ENCODE measurements at places on chromosomes 16 and 17.

- no peak for DNase-seq
These were observed 17.9 kb upstream of the ZFHX3 start for GRCh38 chr16:73065632-73066330.

- DNase-seq, result no peak
These were observed 1.7 kb downstream of the RPH3AL start for GRCh38 chr17:350706-351448.

- no peak for DNase-seq
These were observed 45.4 kb downstream of the SEC14L1 start for GRCh38 chr17:77186141-77186604.

DNA sequence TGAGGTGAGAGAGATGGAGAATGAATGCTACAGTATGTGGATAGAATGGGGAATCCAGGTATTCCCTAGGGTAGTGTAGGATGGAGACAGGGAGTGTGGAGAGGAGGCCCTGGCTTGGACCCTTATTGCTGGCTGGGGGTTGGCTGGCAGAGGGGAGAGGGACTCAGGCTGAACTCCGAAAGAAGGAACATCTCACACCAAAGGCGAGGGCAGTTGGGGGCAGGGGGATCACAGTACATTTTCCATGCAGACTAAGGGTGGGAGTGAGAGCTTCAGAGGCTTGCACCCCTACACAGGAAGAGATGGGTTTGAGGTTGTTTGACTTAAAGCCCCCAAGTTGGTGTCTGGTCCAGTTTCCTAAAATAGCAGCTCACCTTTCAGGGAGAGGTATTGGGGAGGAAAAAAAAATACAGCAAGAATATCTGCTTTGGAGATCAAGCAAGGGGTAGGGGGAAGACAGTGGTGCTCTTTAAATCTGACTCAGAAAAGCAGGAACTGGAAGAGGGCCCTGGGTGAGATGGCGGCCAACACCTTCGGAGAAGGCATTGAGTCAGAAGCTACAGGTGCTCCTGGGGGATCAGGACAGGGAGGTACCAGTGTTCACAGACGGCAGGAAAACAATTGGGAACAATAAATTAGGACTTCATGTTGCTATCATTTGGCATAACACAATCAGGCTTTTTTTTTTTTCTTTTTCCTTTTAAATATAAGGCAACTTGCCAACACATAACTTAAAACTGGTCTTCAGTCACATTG is 12.4 kb downstream of the TRAF4 start:
- DNase-seq, result no peak

DNA sequence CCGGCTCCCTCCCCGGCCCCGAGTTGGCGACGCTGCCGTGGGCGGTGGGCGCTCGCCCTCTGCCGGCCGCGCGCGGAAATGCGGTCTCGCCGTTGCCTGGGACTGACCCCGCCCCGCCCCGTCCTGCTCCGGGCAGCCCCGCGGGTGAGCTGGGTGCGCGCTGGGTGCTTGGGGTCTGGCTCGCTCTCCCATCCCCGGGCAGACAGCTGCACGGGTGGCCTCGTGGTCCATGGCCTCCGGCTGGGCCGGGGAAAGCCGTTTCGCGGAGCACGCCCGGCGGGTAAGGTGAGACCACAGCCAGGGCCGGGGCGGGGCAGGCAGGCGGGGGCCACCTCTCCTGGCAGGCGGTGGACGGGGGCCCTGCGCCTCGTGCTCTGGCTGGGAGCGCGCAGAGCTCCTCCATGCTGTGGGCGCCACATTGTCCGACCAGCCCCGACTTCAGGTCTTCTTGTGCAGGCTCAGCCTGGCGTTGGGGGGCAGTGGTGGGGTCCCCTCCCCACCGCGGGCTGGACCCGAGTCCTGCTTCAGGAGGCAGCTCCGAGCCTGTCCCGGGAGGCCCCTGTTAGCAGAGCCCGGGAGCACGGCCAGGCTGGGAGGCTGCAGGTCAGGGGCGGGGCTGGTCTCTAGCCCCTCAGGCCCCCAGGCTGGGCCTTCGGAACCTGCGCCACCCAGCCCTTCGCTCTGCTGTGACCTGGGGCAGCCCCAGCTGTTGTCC is 7.0 kb upstream of the C1QTNF8 start:
- DNase-seq, result peak; percentile 47

- no peak for DNase-seq
These were observed 6.5 kb upstream of the NCBP3 start for GRCh38 chr17:3852561-3852960.

DNA sequence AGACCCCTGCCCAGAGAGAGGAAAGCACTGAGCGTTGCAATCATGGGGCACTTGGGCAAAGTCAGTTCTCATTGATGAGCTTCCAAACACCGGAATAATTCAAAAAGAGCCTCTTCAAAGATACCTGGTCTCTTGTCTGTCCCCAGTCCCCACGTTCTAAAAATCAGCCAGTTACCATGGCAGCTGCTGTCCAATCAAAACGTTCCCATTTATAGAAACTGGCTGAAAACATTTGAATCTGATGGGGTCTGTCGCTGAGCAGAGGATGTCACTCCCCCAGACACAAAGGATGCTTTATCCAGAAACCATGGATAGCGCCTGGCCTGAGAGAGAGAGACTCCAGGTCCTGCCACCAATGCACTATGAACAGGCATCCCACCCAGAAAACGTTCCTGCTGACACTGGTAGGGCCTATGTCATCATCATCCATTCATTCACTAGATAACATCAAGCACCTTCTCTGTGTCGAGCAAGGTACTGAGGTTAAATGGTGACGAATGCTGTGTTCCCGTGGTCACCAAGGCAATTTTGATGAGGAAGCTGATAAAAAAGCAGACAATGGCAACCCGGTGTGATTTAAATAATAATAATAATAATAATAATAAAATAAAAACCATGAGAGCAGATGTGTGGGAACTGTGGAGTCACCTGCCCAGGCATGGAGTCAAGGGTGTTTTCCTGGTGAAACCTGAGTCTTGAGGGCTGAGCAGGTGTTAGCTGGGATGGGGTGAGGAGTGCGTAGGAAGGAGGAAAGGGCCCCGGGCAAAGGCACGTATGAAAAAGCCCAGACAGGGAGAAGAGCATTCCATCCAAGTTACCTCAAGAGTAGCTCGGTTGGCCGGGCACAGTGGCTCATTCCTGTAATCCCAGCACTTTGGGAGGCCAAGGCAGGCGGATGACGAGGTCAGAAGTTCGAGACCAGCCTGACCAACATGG is 19.0 kb upstream of the CALB2 start:
- no peak for DNase-seq

- DNase-seq, result no peak
These were observed 100.4 kb downstream of the SNX11 start for GRCh38 chr17:48207776-48208544.

GRCh38 chr17:57084361-57084801 is 665 bp upstream of the AKAP1 start:
- no peak for DNase-seq

- DNase-seq, result no peak
These were observed 40.2 kb downstream of the NLRP1 start for GRCh38 chr17:5544115-5544514.

GRCh38 chr17:7553356-7553755 is 4.5 kb downstream of the TNFSF12 start:
- no peak for DNase-seq

- no peak for DNase-seq
These were observed 9.9 kb downstream of the XYLT1 start for GRCh38 chr16:17460890-17461289.

DNA sequence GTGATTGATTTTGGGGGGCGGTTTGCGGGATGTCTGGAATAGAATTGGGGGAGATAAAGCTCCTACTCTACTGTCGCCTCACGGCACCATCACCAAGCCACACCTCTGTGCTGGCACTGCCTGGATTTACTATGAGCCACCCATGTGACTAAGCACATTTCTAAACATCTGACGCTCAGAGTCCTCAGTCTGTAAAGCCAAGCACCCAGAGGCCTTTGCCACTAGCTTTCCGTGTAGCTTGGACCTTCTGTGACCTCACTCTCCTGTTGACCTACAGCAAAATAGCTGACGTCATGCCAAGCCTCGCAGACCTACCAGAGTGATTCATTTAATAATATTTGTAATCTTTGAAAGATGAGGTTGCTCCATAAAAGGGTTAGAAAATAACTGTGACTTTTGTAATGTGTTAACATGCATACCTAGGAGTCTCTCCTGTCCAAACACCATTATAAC is 38.5 kb upstream of the MYOCD start:
- DNase-seq, result no peak

DNA sequence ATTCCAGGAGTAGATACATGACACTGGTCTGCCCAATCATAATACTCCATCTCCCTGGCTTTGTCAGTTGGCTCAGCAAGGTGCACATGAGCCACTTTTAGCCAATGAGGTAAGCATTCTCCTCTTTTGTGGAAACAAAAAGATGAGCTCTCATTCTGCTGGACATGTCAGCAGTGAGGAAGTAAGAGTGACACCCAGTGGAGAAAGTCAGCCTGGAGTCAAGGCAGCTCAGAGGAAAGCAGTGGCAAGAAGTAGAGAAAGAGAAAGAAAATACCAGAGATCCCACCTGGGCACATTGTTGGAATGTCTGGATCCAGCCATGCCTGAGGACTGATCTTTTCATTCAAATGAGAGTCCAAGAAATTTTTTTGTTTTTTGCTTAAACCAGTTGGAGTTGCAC is 496.9 kb upstream of the C16orf82 start:
- DNase-seq, result no peak

DNA sequence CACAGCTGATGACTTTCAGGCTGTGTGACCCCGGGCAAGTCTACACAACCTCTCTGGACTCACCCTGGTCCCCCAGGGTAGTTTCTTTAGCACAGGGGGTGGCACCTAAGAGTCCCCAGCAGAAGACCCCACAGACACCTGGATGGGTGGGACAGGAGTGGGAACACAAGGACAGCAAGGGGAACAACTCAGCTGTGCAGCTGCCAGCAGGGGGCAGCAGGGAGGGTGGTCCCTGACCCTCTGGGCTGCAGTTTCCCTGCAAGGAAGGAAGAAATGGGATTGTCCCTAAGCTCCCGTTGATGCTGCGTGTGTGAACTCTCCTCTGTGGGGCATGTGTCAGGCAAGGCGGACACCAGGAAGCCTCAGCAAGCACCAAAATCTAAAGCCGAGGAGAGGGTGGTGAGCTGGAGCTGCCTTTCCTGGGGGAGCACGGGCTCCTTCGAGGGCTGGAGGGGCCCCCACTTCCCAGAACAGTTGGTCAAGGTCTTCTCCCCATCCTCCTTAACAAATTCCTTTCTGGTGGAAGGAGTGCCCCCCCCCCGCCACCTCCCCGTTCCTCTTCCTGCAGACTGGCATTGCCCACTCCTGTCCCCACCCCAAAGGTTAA is 24.1 kb upstream of the CDH5 start:
- DNase-seq, result no peak

GRCh38 chr17:35298639-35299038 is 55.8 kb downstream of the SLFN5 start:
- no peak for DNase-seq

- no peak for DNase-seq
These were observed 1.2 kb downstream of the HSDL1 start for GRCh38 chr16:84143784-84144199.

DNA sequence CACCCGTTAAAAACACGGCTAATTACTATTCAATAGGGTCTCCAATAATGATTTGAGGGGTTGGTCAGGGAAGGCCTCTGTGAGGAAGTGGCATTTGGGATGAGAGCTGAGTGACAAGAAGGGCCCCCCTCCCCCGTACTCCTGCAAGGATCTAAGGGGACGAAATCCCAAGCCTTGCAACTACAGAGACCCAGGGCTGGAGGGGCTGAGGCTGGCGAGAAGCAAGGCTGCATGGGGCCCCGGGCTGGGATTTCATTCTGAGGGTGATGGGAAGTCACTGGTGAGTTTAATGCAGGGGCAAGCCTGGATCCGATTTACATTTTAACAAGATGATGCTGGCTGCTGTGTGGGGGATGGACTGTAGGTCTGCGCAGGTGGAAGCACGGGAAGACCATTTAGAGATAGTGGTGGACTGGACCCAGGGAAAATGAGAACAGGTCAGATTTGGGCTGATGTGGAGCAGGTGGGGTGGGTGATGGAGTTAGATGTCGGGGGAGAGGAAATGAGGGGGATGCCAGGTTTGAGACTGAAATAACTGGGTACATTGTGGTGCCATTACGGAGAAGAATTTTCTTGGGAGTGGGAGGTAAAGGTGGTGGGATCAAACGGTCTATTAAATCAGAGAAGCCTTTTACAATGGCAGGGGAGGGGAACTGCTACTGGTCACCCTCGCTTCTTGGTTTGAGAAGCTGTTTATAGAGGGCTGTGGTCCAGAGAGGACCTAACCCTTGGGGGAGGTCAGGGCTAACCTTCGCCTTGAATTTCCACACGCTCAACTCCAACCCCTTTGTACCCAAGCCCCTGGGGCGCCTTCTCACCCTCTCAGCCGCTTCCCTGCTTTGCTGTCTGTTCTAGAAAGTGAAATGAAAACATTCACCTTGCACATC is 932 bp upstream of the MYBBP1A start:
- DNase-seq, result no peak

GRCh38 chr17:64273006-64273405 is 9.9 kb upstream of the TEX2 start:
- no peak for DNase-seq

DNA sequence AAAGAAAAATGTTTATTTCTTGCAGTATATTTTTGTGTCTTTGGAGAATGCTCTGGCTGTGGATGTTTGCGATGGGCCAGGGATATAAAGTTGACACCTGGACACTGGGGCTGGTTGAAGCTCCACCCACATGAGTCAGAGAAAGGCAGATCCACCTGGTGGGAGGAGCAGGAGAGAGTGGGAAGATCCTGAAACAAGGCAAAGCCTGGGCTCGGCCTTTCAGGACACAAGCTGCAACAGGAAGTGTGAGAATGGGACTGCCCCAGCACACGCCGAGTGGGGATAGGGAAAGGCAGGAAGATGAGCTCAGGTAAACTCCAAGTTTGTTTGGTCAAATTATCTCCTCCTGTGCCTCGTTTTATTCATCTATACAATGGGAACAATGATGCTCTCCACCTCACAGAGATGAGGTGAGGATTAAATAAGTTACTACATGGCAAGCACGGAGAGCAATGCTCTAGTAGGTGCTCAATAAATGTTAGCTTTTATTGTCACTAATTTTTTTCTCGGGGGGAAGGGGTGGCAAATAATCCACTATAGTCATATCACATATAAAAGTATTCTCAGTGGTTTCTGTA is 21.4 kb upstream of the PITPNM3 start:
- no peak for DNase-seq

- DNase-seq, result no peak
These were observed 48.4 kb upstream of the ALDH3A1 start for GRCh38 chr17:19796457-19796856.

DNA sequence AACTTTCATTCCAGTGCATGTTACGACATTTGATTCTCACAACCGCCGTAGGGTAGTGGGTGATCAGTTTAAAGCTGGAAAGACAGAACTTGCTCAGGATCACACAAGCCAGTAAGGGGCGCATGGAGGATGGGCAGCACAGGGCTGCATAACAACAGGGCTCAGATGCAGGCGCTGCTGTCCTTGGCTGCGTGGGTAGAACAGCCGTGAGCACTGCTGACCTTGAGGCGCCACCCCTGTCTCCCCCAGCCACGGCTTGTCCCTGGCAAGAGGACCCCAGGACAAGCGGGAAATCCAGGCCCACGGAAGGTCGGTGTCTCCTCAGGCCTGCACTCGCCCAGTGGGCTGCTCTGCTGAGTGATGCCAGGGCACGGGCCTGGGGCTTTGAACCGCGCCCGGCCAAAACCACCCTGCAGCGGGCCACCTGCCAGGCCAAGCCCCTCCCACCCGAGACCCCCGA is 84.7 kb downstream of the LMF1 start:
- no peak for DNase-seq

GRCh38 chr17:43363926-43364285 is 34.9 kb upstream of the ARL4D start:
- DNase-seq, result no peak

Data from NCI-H345 (cell line).